Progenitor cell of endocrine pancreas (in vitro differentiated cells): ENCODE measurements at places on chromosomes 1 and 21. TPM values are rescaled to one million over a fixed set of nuclear protein-coding genes. Genes with fewer than 3 reads are reported as not detected.
A peak's percentile ranks its signal among the peaks of the same experiment; 100 is the strongest.

DNA sequence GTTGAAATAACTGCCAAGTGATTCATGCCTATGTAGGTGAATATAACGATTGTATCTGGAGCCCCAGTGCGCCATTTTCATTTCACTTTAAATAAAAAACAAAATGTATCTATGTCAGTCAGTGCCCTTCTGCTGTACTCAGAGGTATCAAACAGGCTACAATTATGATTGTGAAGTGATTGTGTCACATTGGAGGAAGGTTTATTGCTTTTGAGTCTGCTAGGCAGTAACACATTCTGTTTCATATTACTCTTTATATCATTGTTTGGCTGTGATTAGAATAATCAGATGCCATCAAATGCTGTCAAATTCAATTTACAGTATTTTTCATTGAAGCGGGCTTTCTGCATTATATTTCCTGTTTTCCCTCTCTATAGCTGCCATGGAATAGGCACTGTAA is 171.9 kb downstream of the KCTD3 start:
- no peak for DNase-seq

GRCh38 chr1:18396247-18396980 is 84.3 kb upstream of the KLHDC7A start:
- DNase-seq: no peak

GRCh38 chr1:1157914-1158710 is 15.6 kb upstream of the TTLL10 start:
- peak; percentile 64 for DNase-seq

DNA sequence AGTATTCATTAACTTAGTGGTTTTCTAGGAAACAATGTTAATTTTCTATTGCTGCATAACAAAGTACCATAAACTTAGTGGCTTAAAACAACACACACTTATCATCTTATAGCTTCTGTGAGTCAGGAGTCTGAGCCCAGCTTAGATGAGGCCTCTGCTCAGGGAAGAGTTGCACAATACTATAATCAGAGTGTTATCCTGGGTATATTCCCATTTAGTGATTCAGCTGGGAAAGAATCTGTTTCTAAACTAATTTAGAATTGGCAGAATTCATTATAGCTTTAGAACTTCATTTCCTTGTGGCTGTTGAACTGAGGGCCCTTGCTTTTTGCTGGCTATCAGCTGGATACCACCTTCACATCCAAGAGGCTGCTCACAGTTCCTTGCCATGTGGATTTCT is 515.5 kb downstream of the BRINP3 start:
- DNase-seq: no peak

C1orf210 gene
- 31.4 and 34.3 TPM in 2 replicates for total RNA-seq

DNA sequence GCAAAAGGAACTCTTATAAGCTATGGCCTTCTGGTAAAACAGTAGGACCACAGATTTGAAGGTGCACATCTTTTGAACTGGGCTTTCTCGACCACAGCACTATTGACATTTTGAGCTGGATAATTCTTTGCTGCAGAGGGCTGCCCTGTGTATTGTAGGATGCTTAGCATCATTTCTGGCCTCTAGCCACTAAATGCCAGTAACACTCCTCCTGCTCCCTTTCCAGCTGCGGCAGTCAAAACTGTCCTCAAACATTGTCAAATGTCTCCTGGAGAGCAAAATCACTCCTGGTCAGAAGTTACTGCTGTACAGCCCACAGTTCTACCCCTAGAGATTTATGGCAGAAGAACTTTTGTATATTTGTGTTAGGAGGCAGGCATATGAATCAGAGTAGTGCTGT is 836.7 kb downstream of the PLA2G4A start:
- DNase-seq: no peak

OR10Z1 gene
- total RNA-seq: not detected in 2 replicates

GRCh38 chr21:45156459-45156858 is 82.1 kb downstream of the ADARB1 start:
- DNase-seq: no peak

DNA sequence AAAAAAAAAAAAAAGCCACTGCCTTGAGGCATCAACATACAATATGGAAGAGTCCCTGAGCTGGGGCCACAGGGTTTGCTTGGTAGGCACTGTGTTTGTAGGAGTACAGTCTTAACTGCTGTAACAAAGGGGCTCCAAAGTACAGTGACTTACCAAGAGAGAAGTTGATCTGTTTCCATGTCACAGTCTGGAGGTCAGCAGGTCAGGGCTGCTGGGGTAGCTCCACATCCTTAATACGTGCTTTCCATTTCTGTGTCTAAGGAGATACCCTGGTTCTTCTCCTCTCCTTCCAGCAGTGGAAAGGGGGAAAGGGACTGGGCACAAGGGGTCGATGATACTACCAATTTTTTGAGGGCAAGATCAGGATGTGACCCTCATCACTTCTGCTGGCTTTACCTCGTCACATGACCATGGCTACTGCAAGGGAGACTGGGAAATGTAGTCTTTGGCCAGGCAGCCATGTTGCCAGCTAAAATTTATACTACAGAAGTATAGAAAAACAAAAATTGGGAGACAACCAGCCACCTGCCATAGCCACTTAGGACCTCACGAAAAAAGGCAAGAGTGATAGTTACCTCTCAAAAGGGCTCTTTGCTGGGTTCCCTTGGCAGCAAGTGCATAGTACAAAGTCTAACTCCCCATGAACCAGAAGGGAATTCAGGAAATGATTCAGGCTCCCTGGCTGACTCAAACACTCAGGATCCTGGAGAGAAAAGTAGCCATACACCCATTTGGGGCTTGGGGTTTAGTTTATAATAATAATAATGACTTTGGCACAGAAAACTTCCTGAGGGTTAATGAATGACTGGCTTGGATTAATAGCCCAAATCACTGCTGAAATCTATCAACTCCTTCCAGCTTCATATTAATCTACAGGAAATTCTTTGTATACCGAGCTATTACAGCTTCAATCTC is 52.7 kb upstream of the ATP5PO start:
- no peak for DNase-seq

FGR gene
- total RNA-seq: not detected in 2 replicates

GRCh38 chr1:36125129-36125991 is at the start of gene COL8A2:
Gene COL8A2, minus strand, starts transcription at chr1:36125222. Its CDS starts 24,980 bp downstream, at chr1:36100242.
- no peak for DNase-seq

DNA sequence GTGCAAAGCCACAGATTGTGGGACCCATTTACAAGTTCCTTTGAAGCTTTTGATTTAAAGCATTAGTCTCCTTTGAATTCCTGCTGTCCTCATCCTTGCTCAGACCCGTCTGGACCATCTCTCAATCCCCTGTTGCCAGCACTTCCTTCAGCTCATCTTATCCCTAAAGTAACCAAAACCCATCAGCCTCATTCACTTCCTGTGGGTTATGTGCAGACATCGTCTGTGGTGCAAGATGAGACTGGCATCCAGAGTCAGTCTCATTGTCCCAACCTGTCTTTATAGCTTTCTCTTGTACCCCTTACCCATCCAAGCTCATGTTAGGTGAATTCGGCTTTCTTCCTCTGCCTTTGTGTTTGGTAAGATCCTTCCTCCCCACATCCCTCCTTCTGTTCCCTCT is 29.3 kb downstream of the ATP1A1 start:
- DNase-seq: no peak

GRCh38 chr1:50097021-50097679 is 11.6 kb upstream of the ELAVL4 start:
- no peak for DNase-seq

DNA sequence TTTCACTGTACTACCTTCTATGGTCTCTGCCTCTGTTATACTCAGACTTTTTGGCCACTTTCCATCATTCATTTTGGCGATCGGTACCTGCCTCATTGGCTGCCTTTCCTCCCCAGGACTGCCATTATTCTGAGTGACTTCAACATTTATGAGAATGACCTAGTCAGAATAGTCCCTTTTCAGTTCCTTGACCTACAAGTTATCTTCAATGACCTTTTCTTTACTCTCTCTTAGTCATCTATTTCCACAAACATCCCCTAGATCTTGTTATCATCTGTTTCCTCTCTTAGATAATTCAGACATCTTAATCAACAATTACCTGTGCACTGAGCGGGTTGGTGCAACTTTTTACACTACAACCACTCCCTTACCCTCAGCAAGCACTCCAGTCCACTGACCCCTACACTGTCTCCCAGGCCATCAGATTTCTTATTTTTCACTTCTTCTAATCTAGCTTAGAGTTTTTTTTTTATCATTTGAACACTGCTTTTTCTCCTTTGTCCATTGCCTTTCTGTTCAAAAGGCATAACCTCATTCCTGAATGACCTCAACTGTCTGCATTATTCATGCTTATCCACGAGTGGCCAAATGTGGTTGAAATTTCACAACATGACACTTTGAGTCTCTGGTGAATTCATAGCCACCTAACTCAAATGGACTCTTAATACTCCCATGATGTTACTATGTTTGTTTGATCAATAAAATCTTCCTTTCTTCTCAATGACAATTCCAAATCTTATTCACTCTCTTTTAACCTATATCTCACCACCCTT is 112.7 kb downstream of the HMCN1 start:
- DNase-seq: no peak

DAP3 gene
- 121 and 126 TPM in 2 replicates for total RNA-seq

DNA sequence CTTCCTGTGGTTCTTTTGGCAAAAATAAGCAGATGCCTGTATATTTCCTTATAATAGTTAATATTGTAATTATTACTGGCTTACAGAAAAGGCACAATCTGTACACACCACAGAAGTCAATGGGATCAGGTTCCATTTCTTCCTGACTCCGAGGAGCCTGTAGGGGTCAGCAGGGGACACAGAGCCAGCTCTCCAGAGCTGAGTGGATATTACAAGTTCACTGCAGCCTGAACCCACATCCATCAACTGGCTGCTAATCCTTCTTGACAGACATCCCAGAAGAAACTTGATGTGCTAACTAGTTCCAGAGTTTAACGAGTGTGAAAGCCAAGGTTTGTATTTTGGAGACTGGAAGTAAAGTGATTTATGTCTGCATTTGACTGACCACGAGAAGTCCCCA is 203.8 kb downstream of the LMX1A start:
- DNase-seq: peak; percentile 11
